ENCODE measurements at places on chromosomes 2 and 18. TPM values are rescaled to one million over a fixed set of nuclear protein-coding genes. Genes with fewer than 3 reads are reported as not detected.

RIT2 gene
- total RNA-seq = not detected

CHRNG gene
- not detected for total RNA-seq

POTEJ gene
- not detected for total RNA-seq

COL3A1 gene
- not detected for total RNA-seq

CFAP221 gene
- total RNA-seq = not detected

TFCP2L1 gene
- total RNA-seq = not detected

MLPH gene
- not detected for total RNA-seq

LRPPRC gene
- 170 TPM for total RNA-seq

LIPG gene
- 0.22 TPM for total RNA-seq

LINC00305 gene
- not detected for total RNA-seq

SLC35F6 gene
- total RNA-seq = 2.7 TPM

C1QL2 gene
- not detected for total RNA-seq

HOXD1 gene
- total RNA-seq = not detected

IKZF2 gene
- total RNA-seq = 1.7 TPM
